WTC11 (cell line): ENCODE measurements at places on chromosomes 2 and 18.
A peak's percentile ranks its signal among the peaks of the same experiment; 100 is the strongest.

- no peak for DNase-seq
These were observed 148.8 kb downstream of the ACKR3 start for GRCh38 chr2:236718207-236718992.

GRCh38 chr2:64586883-64587481 lies 62.9 kb downstream of the AFTPH start:
- DNase-seq, result no peak

DNA sequence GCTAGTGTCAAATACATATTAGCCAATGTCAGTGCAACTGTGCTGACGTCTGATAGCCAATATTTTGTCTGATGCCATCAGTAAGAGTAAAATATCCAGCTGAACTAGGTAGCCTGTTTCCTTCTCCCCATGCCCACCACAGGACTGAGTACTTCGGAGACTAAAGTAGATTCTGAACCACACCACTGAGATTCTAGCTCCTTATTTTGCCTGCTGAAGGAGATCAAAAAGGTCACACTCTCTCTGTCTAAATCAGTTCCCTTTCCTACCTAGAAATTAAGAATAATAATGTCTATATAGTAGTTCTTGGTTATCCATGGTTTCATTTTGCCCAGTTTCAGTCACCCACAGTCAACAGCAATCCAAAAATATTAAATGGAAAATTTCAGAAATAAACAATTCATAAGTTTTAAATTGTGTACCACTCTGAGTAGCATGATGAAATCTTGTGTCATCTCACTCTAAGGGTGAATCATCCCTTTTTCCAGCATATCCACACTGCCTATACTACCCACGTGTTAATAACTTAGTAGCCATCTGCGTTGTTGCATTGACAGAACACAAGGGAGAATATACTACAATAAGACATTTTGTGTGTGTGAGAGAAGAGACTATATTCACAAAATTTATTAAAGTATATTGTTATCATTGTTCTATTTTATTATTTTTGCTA lies 1043.3 kb upstream of the PIK3C3 start:
- no peak for DNase-seq

DNA sequence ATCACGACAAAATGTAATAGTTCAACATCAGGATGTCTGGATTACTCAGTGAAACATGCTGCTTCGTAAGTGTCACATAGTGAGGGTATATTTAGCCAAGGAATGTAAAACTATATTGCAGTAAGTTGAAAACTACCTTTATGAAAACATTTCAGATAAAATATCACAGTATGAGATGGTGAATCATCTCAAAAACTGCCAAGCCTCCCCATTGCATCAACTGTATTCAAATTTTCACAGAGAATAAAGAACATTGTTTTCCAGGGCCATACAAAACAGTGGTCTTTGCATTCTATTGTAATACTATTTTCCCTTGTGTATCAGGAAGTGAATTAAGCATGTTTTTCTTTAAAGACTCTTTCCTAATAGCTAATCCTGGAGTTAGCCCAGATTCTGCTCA lies 47.6 kb upstream of the MSTN start:
- no peak for DNase-seq

DNA sequence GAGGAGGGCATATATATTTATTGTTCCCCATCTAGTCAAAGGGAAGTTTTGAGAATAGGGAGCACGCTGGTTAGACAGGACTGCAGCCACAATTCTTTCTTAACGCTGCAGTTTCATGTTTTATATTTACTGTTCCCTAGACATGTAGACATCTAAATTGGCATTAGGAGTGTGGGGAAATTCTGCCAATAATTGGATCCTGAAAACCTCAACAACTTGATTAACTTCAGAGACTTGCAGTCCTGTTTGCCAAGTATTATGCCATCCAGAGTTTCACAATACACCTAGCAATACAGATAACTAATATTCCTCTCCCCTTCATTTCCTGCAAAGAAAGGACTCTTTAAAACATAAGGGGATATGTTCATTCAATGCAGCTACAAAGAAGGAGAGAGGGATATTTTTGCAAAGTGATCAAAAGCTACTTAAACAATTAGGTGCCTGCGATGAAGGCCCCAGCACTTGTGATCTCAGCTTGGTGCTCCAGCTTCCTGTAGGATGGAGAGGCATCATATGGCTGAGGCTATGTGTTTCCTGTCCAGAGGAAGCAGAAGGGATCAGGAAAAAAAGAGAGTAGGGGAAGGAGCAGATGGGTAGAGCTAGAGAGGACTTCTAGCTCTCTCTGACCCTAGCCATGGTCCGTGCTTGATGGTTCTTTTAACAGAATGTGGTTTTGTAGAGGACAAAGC lies 264.4 kb downstream of the MTX2 start:
- no peak for DNase-seq

DNA sequence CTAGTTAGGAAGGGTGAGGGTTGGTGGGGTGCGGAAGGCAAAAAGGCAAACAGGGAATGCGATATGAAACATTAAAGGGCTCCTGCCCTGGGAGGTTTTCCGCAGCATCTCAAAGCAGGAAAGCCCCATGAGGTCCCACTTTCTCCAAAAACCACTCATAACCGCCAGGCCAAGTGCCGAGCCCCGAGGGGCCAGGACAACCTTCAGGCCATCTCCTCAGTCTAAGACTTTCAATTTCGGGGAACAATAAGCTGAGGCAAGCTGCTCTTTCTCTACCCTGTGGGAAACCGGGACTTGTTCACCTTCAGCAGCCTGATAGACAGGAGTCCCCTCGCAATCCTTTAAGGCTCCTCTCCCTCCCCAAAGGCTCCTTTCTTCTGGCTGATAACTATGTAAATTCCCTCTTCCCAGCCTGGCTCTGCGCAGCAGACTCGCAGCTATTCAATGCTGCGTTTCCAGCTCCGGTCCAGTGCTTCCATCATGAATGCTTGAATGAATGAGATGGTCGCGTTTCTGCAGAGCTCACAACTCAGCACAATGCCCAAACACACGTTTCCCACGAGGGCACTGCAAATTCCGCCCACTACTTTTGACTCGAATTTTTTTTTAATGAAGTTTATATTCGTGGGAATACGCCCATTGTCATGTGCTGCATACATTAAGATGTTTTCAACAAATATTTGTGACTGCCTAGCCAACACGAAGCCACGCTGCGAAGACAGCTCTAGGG lies 1.4 kb downstream of the LAMA1 start:
- peak; percentile 27 for DNase-seq

GRCh38 chr2:19169134-19169768 lies 189.2 kb downstream of the OSR1 start:
- DNase-seq, result no peak
